ENCODE measurements at places on chromosomes 1 and 21.

DNA sequence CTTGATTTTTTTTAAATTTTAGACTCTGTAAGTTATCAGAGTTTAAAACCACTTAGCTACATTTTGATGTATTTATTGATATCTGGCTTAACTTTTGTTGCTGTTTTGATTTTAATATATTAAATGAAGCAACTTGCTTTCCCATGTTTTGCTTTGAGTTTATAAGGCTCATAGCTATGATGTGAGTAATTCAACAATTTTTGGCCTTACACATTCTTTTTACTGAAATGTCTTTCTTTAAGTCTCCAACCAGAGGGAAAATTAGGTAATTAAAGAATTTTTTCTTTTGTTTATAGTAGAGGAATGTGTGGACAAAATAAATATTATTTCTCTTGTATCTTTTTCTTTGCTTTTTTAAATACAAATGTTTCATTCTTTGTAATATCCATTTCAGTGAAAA is 258.3 kb upstream of the ADAMTS5 start:
- no peak for DNase-seq

DNA sequence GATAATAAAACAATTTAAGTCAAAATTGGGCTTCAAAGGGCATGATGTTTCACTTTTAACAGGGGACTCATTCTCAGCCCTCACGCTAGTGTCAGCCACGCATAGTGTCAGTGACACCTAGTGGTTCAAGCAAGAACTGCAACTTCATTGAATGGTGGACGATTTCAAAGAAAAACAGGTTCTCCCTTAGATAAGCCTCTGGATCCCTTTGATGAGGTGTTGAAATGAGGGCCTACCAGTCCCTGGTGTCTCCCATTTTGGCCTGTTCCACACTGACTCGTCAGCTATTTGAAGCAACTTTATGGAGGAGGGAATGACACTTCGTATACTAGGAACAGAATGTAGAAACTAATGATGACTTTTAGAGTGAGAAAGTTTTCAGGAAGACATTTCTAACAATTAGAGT is 56.2 kb downstream of the FCRL5 start:
- DNase-seq: peak; percentile 26

DNA sequence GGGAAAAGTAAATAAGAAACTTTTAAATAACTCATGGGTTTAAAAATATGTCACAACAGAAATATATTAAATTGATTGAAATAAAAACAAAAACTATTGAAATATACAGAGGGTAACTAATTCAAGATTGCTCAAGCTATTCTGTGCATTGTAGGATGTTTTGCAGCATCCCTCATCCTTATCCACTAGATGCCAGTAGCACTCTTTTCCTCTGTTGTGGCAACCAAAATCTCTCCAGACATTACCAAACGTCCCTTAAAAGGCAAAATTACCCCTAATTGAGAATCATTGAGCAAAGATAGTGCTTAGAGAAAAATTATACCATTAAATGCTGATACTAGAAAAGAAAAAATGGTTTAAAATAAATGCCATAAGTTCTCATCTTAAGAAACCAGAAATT is 682.6 kb downstream of the RWDD3 start:
- no peak for DNase-seq

DNA sequence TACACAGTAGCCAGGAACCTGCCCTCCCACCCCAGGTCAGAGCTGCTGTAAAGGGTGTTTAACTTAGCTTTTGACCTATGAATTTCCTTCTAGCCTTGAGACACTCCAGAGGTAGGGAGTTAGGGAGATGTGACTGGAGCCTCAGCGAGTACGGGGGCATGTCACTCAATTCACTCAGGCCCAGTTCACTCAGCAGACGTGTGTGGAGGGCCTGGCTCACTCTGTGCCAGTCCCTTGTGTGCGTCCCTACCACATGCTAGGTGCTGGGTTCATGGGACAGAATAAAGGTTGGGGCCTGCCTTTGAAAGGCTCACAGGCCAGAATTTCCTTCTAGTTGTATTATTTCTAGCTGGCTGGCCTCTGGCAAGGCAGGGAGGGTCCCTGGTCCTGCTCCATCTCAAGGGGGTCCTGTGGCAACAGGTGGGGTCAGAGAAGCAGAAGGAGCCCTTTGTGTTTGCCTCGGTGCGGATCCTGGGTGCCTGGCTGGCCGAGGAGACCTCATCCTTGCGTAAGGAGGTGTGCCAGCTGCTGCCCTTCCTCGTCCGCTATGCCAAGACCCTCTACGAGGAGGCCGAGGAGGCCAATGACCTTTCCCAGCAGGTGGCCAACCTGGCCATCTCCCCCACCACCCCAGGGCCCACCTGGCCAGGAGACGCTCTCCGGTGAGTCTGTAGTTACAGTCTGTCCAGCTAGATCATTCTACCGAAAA is 4.5 kb downstream of the NCDN start:
- no peak for DNase-seq

- DNase-seq: no peak
Observed at GRCh38 chr1:206492589-206492988, 14.7 kb upstream of the RASSF5 start.

GRCh38 chr1:11869104-11869503 is 10.4 kb upstream of the NPPB start:
- no peak for DNase-seq

GRCh38 chr1:51240084-51240483 is 4.0 kb downstream of the RNF11 start:
- no peak for DNase-seq

- DNase-seq: no peak
Observed at GRCh38 chr1:21095976-21096375, 80.7 kb downstream of the EIF4G3 start.

DNA sequence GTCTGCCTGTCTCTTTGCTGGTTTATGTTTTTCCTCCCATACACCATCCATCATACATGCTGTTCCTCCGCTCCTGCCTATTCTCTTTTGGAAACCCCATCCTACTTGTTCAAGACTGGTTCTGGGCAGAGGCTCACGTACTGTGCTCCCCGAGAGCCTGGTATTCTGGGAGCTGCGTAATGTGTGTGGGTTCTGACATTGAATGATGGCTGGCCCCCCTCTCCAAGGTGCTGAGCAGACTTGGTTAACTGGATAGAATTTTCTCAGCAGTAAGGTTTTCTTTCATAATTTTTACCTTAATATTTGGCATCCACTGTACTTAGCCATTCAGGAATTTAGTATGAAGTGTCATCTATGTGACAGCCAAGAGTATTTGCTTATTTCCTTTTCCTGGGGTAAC is 26.6 kb downstream of the COQ8A start:
- no peak for DNase-seq

GRCh38 chr1:117674521-117675400 is 68.9 kb downstream of the TENT5C start:
- no peak for DNase-seq

- DNase-seq: no peak
Observed at GRCh38 chr1:121586369-121587229, 401.8 kb downstream of the SRGAP2C start.

GRCh38 chr1:12405325-12406210 is 175.7 kb downstream of the VPS13D start:
- DNase-seq: no peak

DNA sequence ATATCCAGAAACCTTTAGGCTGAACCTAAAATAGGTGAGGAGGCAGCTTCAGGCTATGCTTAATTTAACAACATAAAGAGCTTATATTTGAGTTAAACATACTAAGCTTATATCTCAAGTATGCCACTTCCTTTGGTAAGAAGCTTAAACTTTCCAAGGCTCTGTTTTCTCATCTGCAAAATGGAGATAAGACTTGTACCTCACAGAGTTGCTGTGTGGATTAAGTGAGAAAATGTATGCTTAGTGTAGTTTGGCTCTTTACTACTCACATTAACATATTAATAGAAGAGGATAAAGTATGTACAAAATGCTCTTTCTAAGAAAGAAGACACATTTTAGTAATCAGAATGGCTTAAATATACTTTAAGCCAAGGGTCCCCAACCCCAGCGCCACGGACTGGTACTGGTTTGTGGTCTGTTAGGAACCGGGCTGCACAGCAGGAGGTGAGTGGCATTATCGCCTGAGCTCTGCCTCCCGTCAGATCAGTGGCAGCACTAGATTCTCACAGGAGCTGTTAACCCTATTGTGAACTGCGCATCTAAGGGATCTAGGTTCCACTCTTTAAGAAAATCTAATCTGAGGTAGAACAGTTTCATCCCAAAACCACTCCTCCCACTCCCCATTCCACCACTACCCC is 77.2 kb downstream of the HS2ST1 start:
- DNase-seq: no peak

DNA sequence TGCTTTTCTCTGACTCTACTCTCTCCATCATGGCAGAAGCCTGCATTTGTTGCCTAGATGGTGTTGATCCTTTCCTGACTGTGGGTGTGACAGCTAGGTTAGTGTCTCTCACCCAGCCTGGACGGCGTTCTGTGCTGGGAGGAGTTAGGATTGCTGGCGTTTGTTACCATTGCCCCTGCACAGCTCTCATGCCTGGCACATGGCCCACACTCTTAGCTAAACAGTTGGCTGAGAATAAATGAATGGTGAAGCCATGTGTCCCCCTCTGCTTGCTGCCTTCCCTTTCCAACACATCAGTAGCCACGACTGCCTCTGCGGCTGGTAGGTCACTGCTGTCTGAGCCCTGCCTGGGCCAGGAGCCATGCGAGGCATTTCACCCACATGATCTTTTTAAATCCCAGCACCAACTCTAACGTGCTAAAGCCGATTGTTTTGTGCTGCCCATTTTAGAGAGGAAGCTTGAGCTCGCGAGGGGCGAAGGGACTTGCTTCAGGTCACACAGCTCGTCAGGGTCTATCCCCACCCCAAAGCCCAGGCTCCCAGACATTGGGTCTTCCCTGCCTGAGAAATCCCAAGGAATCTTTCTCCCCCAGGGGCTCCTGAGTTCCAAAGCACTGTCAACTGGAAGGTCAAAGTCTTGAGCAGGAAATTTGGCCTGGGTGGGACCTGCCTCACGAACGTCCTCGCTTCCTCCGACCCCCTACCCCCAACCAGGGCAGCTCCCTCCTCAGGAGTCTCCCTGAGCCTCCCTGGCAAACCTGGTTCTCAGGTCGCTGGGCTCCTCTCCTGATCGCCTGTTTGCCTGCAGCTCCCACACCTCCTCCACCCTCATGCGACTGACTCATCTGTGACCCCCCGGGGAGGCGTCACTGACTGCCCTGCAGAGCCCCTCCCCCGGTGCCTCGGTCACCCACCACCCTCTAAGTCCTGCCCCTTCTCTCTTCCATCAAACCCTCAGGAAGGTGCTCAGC is 271.7 kb upstream of the C1orf174 start:
- no peak for DNase-seq

DNA sequence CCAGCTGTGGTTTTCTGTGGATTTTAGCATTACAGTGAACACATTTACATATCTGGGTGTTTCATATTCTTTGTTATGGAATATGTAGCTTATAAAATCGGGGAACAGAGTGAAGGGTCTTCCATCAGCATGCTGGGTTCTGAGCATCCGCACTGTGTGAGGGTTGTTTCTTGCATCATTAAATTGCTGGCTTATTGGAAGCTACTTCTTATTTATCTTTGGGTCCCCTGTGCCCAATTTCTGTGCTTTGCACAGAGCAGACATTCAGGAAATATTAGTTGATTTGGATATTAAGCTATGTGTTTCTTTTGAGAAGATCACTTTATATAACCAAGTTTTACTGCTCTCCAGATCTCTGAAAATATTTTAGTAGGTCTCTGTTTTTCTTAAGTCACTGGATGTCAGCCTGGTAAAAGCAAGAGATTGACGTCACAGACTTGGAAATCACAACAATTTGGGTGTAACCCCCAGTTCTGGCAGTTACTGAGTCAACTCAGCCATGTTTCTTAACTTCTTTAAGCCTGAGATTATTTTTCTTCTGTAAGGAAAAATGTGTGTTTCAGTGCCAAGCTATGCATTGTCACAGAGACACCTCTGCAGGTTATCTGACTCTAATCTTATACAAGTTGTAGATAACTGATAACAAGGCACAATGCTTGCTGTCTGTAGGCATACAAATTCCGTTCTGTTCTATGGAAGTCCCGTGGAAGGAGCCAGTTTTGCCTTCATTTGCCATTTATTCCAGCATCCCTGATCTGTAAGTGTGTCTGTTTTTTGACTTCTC is 258.3 kb upstream of the KAZN start:
- no peak for DNase-seq

Measured in stimulated activated naive CD8-positive, alpha-beta T cell treated with anti-CD3 and anti-CD28 coated beads, Interleukin-15, Interleukin-2, amounts not matched to agents 100 U/mL and 50 U/mL, for 24 hours (primary cell).